ENCODE measurements at places on chromosomes 3 and 15.

DNA sequence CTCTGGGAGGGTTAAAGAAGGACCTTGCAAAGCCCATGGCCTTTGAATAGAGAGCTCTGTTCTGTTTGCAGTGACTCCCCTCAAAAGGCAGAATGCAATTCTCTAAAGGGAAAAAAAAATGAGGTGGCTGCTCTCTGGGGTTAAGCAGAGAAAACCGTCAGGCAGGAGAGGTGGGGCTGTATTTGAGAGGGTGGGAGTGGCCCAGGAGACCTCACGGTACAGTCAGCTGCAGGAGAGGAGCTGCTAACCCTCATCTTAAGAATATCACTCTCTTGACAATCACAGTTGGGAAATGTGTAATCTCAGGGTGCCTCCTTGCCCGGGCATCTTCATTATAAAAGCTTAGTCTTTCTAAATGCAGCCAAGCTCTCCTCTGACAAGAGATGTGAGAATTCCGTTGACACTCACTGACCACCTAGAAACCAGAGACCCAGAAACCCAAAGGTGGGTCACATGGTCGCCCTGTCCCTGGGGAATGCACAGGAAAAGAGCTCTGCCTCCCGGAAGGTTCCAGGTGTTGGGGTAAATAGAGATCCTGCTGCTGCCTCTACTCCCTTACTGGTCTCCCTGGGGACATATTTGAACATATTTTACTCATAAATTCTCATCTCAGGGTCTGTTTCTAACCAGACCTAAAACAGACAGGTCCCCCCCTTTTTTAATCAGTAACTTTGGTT is 159.1 kb upstream of the CTDSPL start:
- DNase-seq: no peak

GRCh38 chr3:39808467-39809180 is 785 bp upstream of the MYRIP start:
- DNase-seq: peak; percentile 34

GRCh38 chr3:39513791-39514369 is 46.4 kb downstream of the MOBP start:
- DNase-seq: no peak

DNA sequence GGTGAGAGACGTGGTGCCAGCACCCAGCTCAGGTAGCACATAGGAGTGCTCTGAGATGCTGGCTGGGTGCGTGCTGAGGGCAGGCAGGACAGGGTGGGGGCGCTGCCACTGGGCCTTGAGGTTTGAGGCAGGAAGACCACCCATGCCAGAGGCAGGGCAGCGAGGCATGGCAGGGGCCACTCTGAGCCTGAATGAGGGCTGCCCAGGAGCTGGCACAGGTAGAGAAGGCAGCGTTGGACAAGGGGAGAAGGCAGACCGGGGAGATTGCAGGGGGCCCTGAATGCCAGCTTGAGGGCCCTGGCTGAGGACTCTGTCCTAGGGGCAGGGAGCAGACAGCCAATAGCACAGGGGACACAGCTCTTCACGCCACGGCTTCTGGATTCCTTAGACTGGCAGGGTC is 50.2 kb downstream of the ADAMTS7 start:
- DNase-seq: no peak

DNA sequence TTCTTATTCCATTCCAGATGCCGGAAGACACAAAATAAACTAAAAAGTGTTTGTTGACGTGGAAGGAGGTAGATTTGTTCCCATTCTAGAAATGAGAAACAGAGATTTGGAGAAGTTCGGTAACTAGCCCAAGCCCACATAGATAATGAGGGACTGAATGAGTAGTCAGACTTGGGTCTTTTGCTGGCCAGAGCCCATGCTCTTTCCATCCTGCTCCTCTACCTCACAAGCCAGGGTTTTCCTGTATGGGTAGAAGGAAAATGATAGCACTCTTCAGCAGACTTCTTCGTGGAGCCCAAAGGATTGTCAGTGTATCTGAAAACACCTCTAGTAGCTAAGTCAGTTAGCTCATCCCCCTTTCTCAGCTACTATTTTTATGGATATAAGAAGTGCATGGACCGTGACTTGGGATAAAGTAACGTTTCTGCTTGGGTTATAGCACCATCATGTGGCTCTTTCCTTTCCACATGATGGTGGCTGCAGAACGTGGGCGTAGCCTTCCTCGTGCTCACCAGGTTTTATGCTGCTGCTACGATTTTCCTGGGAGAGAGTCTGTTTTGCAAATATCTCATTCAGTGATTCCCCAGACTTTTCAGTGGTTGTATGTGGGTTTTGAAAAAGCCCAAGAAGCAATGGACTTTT is 84.6 kb downstream of the DGKG start:
- peak; percentile 69 for DNase-seq

GRCh38 chr3:100798012-100798411 is 88.7 kb downstream of the TFG start:
- DNase-seq: peak; percentile 81

GRCh38 chr15:98530570-98530969 is 117.8 kb upstream of the IGF1R start:
- DNase-seq: no peak

GRCh38 chr15:56783156-56783856 is 50.0 kb upstream of the ZNF280D start:
- no peak for DNase-seq

DNA sequence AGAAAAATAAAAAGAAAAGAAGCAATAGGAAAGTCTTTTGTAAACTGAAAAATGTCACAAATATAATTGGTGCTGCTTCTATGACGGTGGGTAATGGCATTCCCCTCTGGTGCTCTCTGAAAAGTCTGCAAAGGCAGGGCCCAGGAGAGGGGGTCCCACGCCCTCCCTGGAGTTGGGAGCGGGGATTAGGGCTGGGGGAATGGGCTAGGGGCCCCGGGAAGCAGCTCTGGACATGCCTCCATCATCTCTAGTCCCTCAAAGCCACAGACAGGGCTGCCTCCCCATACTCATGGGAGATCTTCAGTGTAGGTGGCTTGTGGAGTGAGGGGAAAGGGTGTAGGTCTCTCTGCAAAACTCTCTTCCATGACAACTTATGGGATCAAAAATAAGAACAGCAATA is 7.8 kb upstream of the RHCG start:
- no peak for DNase-seq

DNA sequence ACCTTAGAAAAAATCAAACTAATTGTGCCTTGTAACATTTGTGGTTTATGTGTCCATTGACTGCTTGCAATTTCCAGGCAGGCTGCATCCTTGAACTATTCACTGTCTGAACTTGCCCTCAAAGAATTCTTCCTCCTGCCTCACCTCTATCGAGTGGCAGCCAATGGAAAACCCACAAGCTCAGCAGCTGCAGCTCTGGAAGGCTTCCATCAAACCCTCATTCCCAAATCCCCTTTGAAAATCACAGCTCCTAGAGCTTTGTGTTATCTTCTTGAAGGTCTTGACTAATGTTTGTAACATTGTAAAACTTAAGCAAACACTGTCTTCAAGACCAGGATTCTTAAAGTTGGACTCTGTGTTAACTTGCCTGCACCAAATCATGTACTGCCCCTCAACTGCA is 81.1 kb downstream of the FILIP1L start:
- no peak for DNase-seq

GRCh38 chr3:148697306-148698189 is at the start of gene AGTR1:
AGTR1 (plus strand) TSS chr3:148697903; CDS start chr3:148741036, 43,133 bp downstream.
- peak; percentile 89 for DNase-seq

GRCh38 chr3:38128303-38128655 is 8.6 kb downstream of the ACAA1 start:
- DNase-seq: no peak

DNA sequence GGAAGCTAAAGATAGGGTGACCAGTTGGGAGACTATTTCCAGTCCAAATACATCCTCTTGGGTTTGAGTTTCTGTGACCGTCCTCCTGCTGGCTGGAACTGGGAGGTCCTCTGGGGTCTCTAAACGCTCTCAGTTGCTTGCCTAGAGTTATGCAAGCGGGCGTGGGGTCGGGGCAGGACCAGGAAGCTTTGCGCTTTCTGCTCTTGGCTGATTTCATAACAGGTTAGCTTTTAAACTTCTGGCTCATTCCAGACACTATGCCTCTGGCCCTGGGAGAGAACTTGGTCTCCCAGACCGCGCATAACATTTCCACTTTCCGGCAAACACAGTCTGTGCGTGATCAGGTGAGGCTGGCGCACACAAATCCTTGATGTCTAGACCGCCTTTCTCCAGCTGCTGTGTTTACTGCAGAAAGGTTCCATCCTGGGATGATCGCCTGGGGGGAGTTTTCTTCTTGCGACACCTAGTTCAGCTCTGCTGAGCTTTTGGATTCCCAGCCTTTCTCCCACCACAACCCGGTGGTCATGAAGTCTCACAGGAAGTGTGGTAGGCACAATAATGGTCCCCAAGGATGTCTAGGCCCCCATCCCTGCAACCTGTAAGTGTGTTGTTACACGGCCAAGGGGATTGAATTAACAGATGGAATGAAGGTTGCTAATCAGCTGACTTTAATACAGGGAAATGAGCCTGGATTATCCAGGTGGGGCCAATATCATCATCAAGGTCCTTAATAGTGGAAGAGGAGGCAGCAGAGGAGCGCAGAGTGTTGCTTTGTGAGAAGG is 23.6 kb upstream of the CGNL1 start:
- no peak for DNase-seq

All from hindlimb muscle (tissue), 1 donor.